T-helper 17 cell (primary cell): ENCODE measurements at places on chromosomes 16 and 17.

- H3K4me1 ChIP-seq, result no peaks in the 10 kb centered on the region
- DNase-seq, result no peak
- H3K27ac ChIP-seq, result no peak overlapping the region
- H3K27me3 ChIP-seq, result peaks cover 17% of the 10 kb centered on the region
- H3K4me3 ChIP-seq, result no peak overlapping the region
Measured at GRCh38 chr16:23229714-23230113, 47.2 kb downstream of the SCNN1G start.

DNA sequence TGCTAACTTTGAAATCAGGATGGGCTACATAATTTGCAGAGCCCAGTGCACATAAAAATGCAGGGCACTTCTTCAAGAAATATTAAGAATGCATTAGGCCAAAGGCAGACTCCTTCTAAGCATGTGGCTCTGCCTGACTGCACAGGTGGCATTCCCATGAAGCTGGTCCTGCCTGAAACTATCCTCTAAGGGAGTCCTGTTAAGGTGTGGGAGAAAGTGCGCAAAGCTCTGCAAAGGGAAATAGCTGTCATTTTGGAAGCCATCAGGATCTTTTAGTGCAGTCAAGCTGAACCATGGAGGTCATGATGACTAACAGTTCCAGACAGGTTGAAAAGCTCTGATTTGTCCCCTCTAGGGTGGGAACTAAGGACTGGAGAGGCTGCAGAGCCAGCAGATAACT is 41.9 kb upstream of the CRHR1 start:
- peaks cover 2% of the 10 kb centered on the region for H3K4me1 ChIP-seq
- no peak overlapping the region for H3K4me3 ChIP-seq
- no peak for DNase-seq
- no peaks in the 10 kb centered on the region for H3K36me3 ChIP-seq
- H3K27me3 ChIP-seq, result peaks cover 61% of the 10 kb centered on the region

DNA sequence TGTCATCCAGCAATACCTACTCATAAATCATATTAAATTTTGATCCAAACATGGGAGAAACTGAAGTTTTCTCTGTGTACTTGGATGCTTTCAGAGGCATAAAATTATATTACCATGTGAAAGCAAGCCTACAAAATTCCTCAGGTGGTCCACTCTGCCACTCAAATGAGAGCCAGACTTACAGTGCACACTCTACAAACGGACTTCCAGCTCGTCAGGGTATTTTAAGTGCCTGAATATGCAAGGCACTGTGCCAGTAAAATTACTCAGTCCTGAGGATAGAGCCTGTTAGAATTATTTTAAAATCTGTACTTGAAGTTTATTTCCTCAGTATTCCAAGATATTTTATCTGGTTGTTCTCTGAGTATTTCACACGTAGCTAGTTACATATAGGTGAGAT is 54.5 kb downstream of the TENT4B start:
- H3K4me1 ChIP-seq, result peaks cover 43% of the 10 kb centered on the region
- peaks cover 2% of the 10 kb centered on the region for H3K36me3 ChIP-seq
- H3K27ac ChIP-seq, result peak overlapping the region; percentile 87
- no peak overlapping the region for H3K4me3 ChIP-seq
- H3K27me3 ChIP-seq, result no peaks in the 10 kb centered on the region

DNA sequence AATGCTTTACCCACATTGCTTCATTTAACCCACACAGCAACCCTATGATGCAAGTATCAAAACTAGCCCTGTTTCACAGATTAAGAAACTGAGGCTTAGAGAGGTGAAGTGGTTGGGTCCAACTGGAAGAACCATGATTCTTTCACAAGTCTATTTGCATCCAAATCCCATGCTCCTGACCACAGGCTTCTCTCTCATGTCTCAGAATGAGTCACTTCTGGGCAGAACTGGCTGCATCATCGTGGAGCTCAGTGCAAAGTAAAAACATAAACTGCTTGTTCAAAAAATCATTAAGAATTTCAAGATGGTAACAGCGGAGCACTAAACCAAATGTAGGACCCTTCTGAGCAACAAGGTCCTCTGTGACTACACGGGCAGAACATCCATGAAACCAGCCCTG is 20.2 kb upstream of the CES1 start:
- H3K27me3 ChIP-seq, result peaks cover 72% of the 10 kb centered on the region
- no peak overlapping the region for H3K4me3 ChIP-seq
- H3K4me1 ChIP-seq, result no peaks in the 10 kb centered on the region
- no peak for DNase-seq
- H3K27ac ChIP-seq, result no peak overlapping the region
